ENCODE measurements at places on chromosomes 1 and 21.

GRCh38 chr1:226424221-226425003, 16.5 kb upstream of the PARP1 start:
- DNase-seq: peak; percentile 59

- DNase-seq: no peak
Measured at GRCh38 chr1:175833502-175833901, 90.1 kb upstream of the TNR start.

DNA sequence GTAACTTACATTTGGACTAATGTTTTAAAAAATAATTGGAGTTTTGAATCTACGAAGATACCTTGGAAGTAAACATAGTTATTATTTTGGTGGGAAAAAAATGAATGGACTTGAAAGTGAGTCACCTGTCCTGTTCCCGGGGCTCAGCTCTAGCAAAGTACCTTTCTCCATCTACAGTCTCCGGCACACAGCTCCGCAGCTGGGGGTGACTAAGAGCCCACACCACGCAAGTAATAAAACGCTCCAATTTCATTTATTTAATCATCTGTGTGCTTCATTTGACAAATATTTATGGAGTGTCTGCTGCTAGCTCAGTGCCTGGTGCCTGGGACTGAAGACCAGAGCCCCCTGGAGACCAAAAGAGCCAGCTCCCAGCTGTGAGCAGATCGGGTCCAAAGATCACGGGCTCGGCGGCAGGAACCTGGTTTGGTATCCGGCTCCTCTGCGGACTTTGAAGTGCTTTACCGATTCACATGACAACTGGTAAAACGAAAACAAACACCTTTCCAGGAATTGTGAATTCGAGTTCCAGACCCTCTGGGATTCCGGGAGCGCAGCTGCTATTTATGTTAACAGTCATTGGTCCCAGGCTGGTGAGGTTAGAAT, 1.7 kb upstream of the RIPK4 start:
- peak; percentile 98 for DNase-seq

- peak; percentile 84 for DNase-seq
Measured at GRCh38 chr1:34164771-34165391, at the start of gene CSMD2. Gene CSMD2 (minus strand): TSS chr1:34165230. CDS start chr1:34165097, 133 bp downstream.

DNA sequence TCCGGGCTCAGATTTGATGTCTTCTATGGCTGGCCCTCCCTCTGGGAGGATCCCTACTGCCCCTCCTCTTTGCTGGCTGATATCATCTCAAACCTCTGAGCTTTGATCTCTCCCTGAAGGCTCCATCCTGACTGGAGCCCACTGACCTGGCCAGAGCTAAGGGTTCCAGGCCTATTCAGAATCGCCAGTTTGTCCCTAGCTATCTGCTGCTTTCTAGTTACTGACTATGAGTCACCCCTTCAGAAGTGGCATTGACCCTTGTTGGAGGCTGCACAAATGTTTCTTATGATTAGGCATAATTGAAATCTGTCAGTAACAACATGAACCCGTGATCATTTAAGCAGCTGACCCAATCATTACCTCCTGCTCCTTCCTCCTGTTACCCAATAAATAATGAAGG, 87.1 kb downstream of the ABCA4 start:
- no peak for DNase-seq

- DNase-seq: no peak
Measured at GRCh38 chr1:10353282-10353681, 45.6 kb upstream of the PGD start.

GRCh38 chr21:25931765-25932164, 197.0 kb downstream of the GABPA start:
- no peak for DNase-seq

GRCh38 chr1:243841507-243841906, 8.5 kb downstream of the AKT3 start:
- DNase-seq: no peak

DNA sequence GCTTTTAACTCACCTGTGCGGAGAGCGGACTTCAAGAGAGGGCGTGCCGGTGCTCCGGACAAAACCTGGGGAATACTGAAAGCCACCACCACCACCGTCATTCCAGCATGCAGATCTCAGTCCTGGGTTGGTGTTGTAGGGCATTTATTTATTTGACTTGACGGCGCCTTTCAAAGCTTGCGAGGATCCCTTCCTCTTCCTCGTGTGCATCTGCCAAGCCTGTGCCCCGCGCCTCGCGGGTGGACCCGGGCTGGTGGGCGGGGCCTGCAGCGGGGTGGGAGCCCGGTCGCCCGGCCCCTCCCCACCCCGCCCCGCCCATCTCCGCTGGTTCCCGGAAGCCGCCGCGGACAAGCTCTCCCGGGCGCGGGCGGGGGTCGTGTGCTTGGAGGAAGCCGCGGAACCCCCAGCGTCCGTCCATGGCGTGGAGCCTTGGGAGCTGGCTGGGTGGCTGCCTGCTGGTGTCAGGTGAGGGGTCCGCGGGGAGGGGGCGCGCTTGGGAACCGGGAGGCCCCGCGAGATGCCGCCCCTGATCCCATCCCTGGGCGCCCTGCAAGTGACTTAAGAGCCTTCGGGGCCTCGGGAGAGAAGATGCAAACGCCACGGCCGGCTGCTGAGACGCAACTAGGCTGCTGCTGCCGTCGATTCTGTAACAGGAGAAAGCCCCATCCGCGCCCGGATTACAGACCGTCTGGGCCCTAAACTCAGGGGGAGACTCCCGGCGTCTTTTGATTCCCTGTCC, at the start of gene IL10RB:
Gene IL10RB, plus strand, starts transcription at position 318 of the 739 bp plus-strand sequence. Its CDS starts 99 bp downstream, at position 417.
- DNase-seq: peak; percentile 66

DNA sequence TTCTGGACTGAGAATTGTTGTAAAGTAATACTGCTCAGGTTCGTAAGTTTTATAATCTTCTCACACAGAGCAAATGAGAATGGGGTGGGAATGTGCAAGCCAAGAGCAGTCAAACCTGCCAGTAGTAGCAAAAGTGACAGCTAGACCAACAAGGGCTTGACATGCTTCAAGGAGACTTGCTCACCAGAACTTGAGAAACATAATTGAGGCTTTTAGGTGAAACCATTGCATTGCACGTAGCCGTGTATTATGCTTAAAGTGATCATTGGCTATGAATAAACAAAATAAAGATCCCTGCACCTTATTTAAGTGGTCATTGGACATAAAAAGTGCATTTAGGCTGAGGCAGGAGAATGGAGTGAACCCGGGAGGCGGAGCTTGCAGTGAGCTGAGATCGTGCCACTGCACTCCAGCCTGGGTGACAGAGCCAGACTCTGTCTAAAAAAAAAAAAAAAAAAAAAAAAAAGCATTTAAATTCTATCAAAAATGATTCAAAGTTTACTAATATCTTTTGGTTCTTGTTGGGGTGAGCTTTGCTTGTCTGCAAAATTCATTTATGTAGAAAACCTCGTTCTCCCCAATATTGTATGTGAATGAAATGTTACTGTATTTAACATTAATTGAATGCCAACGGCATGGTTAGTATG, 11.8 kb upstream of the CCT8 start:
- no peak for DNase-seq

DNA sequence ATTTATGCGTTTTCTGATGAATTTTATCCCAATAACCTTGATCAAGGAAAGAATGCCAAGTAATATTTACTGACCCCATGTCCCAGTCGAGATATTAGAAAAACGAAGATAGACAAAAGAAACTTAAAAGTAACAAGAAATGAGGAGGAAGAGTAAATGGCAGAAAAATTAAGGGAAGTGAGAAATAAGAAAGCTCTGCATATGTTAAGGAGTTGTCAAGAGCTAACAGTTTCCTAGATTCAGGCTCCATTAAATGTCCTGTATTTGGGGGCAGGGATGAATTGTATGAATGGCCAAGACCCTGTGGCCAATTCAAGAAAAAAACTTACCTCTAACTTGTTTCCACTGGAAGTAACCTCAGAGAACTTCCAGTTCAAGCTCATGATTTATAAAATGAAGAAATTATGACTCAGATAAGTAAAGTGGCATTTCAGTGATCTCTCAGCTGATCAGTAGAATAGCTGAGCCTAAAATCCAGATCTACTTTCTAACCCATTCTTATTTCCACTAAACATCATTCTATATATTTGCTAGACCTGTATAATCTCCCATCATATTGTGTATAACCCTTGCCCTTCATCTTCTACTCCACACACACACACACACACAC, 73.2 kb downstream of the ZC3H11B start:
- no peak for DNase-seq

GRCh38 chr1:109535481-109535880, 4.2 kb upstream of the GPR61 start:
- no peak for DNase-seq

GRCh38 chr1:223045164-223045957, 97.7 kb downstream of the TLR5 start:
- no peak for DNase-seq

DNA sequence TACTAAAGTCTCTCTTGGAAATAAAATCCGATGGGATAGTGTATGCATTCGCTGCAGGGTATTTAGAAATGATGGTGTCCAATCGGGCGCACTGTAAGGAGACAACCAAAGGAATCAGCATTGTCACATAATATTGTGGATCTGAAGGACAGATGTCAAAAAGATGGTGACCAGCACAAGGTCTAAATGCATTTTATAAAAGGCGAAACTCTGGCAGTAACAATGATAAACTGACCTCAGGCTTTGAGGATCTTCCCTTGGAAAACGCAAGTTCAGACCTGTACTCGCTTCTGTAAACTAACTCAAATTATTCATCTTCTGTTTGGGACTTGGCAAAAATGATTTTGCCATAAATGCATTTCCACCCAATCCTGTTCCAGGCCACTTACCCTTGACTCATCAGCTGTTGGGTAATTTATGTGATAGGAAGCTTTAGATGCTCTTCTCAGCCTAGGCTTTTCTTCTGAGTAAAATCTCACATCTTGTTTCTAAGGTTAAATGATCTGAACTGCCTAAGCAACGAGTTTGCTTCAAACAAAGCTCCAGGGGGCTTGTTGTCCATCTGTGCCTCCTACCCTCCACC, 33.8 kb downstream of the STPG1 start:
- DNase-seq: no peak

DNA sequence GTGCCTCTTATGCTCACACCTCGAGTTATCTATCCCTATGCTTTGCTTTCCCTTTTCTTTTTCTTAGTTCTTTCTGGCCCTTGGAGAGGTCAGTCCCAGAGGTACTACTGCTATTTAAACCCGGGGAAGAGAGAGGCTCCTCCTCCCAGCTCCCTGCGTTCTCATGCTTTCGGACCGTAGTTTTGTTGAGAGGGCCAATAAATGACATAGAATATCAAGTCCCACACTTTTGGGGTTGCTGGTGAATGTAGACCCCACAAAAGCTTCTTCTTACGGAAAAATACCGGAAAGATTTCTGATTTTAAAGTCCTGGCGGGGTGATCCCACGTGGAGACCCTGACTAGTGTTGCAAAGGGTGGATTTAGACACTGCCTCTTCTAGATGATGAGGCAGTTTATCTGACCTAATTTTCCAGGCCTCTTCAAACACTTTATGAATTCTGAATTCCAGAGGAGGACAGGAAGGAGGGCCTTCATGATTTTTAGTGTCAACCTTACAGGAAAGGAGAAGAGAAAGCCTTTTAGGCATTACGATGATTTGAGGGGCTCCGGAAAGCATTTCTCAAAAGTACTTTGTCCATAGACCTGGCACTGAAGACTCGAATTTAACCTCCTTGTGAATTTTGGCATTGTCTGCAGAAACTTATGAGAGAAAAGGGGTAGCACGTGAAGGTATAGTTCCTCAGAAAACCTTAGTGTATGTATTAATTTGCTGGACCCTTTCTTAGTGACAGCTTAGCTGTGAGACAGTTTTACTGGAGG, 694 bp downstream of the TMEM167B start:
- DNase-seq: peak; percentile 71

GRCh38 chr1:172658871-172659453, at the start of gene FASLG:
Gene FASLG (plus strand): TSS chr1:172659103. CDS start chr1:172659202, 99 bp downstream.
- no peak for DNase-seq

- peak; percentile 92 for DNase-seq
Measured at GRCh38 chr1:20063861-20064292, 6.1 kb upstream of the PLA2G5 start.

DNA sequence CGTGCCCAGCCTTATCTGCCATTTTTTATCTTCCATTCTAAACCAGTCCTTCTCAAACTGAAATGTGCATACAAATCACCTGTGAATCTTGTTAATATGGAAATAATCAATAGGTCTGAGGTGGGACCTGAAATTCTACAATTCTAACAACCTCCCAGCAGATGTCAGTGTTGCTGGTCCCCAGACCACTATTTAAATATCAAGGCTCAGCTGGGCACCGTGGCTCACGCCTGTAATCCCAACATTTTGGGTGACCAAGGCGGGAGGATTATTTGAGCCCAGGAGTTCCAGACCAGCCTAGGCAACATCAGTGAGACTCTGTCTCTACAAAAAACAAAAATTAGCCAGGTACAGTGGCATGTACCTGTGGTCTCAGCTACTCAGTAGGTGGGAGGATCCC, 4.1 kb downstream of the UQCRHL start:
- peak; percentile 45 for DNase-seq

GRCh38 chr1:29880556-29880955, 644.2 kb downstream of the PTPRU start:
- no peak for DNase-seq

- DNase-seq: peak; percentile 10
Measured at GRCh38 chr1:188937965-188938551, 1539.6 kb downstream of the BRINP3 start.

GRCh38 chr1:73040811-73041210, 758.5 kb upstream of the NEGR1 start:
- no peak for DNase-seq

DNA sequence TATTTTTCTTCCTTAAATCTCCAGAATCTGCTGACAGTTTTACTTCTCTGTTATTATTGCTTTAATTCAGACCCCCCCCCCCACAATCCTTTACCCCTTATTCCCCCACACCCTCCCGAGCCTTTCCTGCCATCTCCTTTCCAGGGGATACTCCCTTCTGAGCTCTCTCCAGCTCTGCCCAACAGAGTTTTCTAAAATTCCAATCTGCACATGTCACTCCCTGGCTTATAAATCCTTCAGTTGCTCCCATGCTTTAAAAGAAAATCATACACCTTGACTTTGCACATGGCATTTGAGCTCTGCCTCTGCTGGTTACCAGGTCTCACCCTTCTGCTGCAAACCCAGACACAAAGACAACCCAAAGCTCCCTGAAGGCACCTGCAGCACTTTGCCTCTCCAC, 11.7 kb upstream of the EPS8L3 start:
- peak; percentile 54 for DNase-seq

DNA sequence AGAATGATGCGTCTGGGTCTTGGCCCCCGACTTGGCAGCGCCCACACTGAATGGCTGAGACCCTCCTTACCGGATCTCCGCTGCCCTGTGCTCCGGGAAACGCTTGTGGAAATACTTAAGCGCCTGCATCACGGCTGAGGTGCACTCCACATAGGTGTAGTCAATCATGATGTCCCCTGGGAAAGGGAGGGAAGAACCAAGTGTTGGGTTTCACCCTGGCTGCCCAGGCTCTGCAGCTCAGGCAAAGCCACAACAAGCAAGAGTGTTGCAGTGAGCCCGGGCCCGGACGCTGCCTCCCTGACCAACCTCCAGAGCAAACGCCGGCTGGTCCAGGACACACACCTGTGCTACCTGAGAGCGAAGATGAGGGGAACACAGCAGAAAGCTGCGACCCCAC, 21.5 kb upstream of the SPATC1L start:
- no peak for DNase-seq

- no peak for DNase-seq
Measured at GRCh38 chr21:34673006-34673405, 4.2 kb downstream of the CLIC6 start.

Data from M059J (cell line).